ENCODE measurements at places on chromosomes 11 and 22. TPM values are rescaled to one million over a fixed set of nuclear protein-coding genes. Genes with fewer than 3 reads are reported as not detected.

The ZBTB16 gene
- total RNA-seq = 13.4 TPM

The F2 gene
- total RNA-seq = not detected

The CASP5 gene
- total RNA-seq = not detected

The KCNA4 gene
- total RNA-seq = not detected

The DNAJB7 gene
- under 0.01 TPM for total RNA-seq

The NTM gene
- total RNA-seq = 0.29 TPM

The MS4A3 gene
- not detected for total RNA-seq

The PSMD13 gene
- total RNA-seq = 206 TPM

The ACTN3 gene
- 0.19 TPM for total RNA-seq

The VSIG2 gene
- 0.33 TPM for total RNA-seq

The PNPLA3 gene
- 0.98 TPM for total RNA-seq

The PATE4 gene
- not detected for total RNA-seq
